ENCODE measurements at places on chromosomes 2 and 18.

DNA sequence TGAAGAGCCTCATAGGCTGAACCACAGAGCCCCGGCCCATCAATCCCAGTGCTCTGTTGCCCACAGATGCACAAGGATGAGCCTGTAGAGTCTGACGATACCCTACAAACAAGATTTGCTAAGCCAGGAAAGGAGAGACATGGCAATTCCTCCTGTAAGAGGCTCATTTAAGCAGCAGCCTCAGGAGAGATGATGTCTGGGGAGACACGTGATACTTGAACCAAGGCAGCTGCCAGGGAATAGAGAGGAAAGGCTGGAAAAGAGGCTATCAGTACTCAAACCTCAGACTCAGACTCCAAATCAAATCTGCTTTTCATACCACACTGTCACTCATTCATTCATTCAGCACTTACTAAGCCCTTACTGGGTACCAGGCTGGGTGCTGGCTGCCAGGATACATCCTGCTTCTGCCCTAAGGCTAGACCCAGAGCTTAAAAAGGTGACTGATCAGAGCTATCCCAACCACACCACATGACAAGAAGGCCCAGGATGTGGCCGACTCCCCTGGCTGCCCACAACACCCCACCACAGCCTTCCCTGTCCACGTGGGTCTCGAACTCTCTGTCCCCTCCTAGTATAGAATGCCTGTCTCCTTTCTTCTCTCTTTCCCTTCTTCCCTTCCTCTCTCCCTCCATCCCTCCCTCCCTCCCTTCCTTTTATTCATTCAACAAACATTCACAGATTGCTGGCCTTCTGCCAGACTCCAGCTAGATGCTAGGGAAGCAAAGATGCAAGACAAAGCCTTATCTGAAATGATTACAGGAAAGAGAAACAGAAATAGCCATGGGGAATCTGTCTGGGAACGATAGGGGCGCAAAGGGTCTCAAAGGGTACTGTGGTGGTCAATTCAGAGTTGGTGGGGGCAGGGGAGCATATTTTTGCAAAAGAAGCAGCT is 23.4 kb upstream of the KCNK3 start:
- no peak for DNase-seq

DNA sequence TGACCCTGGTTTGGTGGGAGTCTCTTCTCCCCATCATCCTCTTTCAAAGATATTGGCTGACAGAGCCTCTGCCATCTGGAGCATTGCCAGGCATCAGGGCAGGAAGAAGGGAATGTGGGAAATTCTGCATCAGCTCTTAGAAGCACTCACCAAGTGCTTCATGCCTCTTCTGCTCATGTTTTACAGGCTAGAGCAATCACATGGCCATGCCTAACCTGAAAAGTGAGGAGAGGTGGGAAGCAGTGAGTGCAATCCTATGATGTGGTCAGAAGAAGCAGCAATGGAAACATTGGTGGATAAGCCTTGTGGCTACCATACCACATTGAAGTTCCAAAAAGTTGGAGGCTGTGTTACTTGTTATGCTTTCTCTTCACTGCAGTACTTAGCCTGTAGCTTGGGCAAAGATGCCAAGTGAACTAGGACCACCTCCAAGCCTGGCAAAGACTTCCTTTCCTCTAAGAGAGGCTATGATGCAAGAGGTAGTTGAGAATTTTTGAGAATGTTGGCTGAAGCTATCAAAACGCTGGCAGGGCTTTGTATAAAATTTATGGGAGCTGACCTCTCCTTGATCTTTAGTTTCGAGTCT is 64.1 kb downstream of the BCL2L11 start:
- DNase-seq = no peak

- no peak for DNase-seq
Observed at GRCh38 chr2:177289824-177290628, 25.5 kb upstream of the NFE2L2 start.

GRCh38 chr2:205270689-205271088 is 411.6 kb upstream of the NRP2 start:
- no peak for DNase-seq

DNA sequence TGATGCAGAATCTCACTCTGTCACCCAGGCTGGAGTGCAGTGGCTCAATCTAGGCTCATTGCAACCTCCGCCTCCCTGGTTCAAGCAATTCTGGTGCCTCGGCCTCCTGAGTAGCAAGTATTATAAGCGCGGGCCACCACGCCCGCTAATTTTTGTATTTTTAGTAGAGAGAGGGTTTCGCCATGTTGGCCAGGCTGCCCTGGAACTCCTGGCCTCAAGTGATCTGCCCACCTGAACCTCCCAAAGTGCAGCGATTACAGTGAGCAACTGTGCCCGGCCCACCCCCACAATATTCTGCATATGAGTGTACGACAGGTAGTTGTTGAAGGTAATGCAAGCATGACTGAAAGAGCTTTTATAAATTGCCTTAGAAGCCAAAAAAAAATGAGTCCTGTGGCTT is 1.2 kb downstream of the WDR75 start:
- no peak for DNase-seq

DNA sequence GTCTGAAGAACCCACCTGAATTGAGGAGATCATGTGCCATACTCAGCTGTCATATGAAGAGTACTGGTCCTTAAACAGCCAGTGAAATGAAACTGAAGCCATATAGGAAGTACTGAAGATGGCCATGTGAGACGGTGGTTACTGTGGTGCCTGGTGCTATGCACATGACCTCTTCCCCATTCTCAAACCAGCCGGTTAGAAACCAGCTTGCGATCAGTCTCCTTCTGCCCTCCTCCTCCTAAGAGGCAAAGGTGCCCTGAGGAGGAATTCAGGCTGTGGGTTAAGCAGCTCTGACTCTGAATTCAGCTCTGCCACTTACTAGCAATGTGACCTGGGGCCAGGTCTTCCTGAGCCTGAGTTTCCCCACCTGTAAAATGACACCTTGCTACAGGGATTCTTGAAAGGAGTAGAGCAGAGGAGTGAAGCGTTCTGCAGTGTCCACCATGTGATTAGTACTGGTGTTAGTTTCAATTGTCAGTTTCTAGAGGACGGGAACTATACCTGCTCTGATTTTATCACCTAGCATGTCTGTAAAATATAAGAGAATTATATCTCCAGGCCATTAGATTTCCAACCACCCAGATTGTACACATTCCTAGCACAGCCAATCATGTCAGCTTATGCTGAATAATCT is 5.1 kb downstream of the FECH start:
- DNase-seq = no peak

GRCh38 chr2:228901531-228901930 is 369.6 kb downstream of the PID1 start:
- DNase-seq = no peak

DNA sequence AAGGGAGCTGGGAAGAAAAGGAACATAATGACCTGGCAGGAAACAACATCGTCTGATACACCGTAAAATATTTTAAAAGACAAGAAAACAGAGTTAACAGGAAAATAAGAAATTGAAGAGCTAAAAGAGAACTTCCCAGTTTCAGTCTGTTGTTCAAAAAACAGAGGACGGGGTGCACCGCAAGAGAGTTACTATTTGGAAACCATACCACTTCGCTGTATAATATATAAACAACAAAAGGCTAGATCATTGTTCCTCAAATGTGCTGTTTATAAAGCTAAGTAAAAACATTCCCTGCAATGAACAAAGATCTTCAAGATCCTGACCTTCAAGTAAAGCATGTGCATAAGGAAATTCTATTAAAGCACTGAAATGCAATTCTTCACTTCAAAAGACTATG is 2.1 kb downstream of the PPP3R1 start:
- no peak for DNase-seq

DNA sequence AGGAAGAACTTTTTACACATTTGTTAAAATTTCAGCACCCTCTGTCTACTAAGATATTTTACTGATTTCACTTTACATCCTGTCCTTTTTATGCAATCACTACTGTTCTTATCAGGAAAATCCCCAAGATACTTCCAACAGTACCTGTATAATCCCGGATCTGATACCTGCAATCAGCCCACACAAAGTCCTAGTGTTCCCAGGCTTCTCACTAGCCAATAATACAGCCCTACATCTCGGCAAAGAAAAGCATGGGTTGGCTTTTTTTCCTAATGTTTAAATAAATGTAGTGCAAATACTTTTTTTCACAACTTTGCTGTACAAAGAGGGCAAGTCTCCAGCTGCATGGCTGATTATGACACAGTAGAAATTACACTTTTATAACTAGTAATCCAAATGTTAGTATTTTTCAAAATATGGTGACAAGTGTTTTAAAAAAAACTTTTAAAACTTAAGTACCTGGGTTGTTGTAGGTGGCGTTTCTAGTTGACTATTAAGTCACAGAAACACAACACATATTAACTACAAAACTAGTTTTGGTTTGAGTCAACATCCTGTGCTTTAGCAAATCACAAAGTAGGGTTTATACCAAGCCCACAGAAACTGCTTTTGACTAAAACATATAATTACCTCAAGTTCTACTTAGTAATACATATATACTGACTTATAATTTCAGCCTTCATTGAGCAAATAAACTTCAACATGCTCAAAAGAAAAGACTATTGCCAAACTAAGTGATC is 19.5 kb downstream of the CNOT11 start:
- DNase-seq = no peak

DNA sequence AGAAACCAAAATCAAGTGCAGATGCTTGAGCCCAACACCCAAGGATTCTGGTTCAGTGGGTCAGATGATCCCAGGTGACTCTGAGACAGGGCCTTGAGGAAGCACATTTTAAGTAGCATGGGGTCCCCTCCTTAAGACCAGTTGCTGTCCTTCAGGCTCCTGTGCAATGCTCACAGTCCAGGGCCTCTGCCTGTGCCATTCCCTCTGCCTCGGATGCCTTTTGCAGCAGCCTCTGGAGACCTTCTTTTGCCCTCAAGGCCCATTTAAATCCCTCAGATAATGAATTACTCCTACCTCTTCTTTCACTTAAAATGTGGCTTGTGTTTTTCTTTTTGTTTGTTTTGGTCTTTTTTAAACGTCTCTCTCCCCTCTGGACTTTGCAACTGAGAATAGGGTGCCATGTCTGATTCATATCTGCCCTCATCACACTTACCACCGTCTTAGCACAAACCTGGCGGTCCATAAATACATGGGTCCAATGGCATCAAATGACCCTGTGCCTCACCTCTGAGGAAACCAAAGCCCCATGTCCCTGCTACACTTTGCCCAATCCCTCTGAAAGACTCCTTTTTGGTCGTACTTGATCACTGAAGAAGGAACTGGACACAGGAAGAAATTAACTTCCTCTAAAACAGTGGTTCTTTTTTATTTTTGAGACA is 14.2 kb downstream of the ACTG2 start:
- no peak for DNase-seq

- DNase-seq = no peak
Observed at GRCh38 chr2:66585587-66585986, 150.7 kb downstream of the MEIS1 start.

GRCh38 chr2:219471476-219472371 is 27.0 kb upstream of the GMPPA start:
- no peak for DNase-seq

DNA sequence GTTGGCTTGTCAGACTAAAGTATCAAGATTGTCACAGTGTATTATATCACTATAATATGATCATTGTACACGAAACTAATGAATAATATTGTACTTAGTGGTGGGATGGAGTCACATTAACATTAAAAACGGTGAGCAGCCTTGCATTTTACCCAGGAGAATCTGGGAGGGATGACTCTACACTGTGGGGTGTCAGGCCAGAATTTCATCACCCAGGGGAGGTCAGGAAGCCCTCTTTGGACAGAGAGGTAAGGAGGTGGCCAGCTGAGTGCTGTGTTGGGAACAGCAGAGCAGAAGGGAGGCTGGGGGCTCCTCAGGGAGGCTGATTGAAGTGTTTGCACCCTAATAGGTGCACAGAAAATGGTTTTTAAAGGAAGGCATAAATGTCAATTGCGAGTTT is 33.0 kb downstream of the CDCA7 start:
- DNase-seq = no peak

DNA sequence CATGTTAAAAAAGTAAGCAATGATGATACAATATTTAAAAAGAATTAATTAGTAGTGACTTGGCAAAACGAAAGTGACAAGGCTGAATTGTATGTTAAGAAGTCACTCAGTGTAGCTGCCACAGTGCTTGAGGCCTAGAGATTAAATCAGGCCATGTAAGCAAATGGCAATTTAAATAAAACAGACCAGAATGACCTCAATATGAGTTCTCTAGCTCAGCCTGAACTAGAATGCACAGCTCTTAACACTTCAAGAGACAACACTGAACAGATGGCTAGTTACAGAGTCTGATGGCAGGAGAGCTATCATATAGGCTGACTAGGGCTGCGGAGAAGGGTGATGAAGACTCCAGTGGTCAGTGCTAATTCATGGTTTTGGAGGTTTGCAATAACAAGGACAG is 117.9 kb upstream of the ZBTB14 start:
- no peak for DNase-seq

DNA sequence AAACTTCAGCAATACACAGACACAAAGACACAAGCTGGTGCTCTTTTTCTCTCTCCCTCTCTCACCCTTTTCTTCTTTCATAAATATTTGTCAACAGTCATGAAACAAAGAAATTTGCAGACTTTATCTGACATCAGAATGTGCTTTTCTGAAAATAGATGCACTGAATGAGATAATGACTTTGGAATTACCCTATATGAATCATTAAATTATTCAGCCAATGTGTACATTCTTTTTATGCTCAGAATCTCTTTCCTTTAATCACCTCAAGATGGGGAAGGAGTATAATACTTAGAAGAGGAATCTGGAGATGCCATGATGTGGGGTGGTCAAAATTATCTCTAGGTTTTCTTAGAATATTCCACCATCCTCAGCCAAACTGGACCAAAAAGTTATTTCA is 289.9 kb downstream of the LRRTM1 start:
- DNase-seq = no peak

DNA sequence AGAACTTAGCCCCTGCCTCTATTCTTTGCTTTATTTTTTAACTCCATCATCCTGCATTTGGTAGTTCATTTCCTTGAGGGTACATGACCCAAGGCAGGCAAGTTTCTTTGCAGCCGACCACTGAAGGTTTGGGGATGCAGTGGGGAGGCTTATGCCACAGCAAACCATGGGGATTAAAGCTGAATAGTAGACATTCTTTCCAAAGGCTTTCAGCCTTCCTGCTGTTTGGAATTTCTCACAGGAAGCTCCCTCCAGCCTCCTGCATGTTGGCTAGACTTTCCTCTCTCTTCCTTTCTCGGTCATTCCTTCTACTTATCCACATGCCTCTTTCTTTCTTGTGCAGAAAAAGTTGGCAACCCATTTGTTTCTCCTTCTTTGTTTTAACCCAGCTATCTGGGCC is 77.3 kb downstream of the SOCS6 start:
- DNase-seq = no peak

DNA sequence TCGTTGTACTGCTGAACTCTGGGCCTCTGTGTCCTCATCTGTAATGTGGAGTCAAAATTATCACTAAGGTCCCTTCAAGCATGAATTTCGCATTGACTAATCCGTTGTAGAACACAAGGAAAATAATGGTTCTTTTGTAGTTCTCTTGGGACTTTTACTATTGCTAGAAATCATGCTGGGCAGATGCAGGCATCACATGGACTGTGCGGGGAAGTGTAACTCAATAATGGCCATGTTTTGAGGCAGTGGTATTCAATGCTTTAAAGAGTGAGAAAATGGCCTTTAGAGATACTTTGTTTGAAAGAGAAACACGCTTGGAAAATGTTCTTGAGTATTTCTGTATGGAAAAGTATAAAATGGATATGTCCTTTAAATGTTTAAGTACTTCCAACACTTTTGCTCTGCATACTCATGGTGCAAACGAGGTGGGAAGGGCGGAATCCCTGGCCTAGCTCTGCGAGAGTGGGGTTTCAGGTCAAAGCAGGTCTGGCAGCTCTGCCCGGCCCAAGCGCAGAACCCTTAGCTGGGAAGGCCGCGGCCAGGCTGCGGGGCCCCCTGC is 117.3 kb upstream of the MSTN start:
- no peak for DNase-seq

GRCh38 chr2:214630402-214631045 is 179.0 kb downstream of the BARD1 start:
- no peak for DNase-seq
